ENCODE measurements at places on chromosomes 3 and 15. TPM values are rescaled to one million over a fixed set of nuclear protein-coding genes. Genes with fewer than 3 reads are reported as not detected.

Gene UNC13C
- total RNA-seq: not detected

Gene RBPMS2
- not detected for total RNA-seq

Gene CCR9
- total RNA-seq: 19.4 TPM

Gene NAA50
- 90.9 TPM for total RNA-seq

Gene LOXL1
- 8.8 TPM for total RNA-seq

Gene NME9
- total RNA-seq: 0.57 TPM

Gene CPNE9
- 1.1 TPM for total RNA-seq

Gene TLR9
- 2.0 TPM for total RNA-seq

Gene ITPKA
- total RNA-seq: not detected

All from activated naive CD8-positive, alpha-beta T cell treated with anti-CD3 and anti-CD28 coated beads, Interleukin-2, amount 10 ng/mL, durations not matched to agents 7 days and 5 days (primary cell).